Stimulated activated CD4-positive, alpha-beta T cell treated with anti-CD3 and anti-CD28 coated beads, Interleukin-2, amount 100 ng/mL, for 4 hours (primary cell): ENCODE measurements at places on chromosomes 2 and 18.

- DNase-seq: no peak
These were observed 2.4 kb downstream of the TSGA10 start for GRCh38 chr2:99152199-99152895.

DNA sequence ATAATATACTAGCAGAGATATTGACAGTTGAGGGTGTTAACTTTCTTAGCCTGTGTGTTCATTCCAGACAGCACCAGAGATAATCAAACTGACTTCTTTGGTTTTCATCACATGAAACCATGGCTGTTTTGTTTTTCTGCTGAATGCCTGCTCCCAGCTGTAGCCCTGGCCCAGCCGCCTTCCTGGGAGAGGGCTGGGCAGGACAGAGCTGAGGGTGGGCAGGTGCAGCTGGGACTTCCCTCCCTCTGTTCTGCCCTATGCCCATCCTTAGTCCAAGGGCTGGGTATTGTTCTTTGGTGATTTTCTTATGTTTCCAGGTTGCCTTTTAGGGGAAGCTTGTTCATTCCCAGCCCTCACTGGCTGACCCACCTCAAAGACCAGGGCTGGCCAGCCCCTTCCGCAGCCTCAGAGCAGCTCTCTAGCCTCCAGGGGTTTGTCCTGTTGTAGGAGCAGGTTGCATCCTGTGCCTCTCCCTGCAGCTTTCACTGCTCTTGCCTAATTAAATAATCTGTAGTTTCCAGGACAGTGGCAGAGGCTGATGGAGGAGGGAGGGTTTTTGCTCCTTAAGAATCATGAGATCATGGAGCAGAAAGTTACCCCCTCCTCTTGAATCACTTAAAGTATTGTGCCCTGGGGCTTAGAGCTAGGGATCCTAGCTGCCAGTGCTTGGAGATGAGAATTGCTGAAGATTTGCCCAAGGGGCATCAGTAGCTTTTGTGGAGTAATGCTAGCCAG, 61.4 kb downstream of the MTCL1 start:
- DNase-seq: no peak

GRCh38 chr2:18402-19271, 27.7 kb downstream of the FAM110C start:
- DNase-seq: no peak

DNA sequence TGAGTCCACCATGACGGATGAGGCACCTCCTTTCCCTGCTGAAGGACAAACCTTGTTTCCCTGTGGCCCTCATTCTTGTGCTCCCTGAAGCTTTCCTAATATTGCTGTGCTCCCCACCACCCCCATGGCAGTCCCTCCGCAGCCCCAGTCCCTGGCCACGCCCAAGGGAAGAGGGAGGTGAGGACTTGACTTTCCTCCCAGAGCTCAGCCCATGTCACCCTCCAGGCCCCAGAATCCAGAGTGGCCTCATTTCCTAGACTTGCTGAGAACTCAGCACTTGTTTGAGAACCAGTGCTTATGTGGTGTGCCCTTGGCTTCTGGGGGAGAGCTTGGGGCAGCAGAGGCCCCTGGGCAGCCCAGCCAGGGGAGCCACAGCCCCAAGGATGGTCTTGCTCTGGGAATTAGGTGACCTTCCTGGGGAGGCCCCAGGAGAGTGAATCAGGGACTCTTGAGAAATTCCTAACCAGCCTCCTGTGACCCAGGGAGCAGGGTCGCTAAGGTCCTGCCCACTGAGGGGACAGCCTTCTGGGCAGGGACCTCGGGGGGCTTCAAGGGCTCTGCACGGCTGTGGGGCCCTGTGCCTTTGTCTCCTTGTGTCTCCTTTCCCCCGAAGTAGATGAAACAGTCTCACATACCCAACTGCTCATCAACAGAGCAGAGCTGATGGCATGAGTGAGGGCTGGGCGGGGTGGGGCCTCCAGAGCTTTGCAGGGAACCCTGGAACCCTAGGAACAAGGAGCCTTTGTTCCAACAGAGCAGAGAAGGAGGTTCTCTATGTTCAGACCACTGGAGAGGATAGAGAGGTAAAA, 27.9 kb downstream of the PSD4 start:
- no peak for DNase-seq

- DNase-seq: no peak
These were observed 154.6 kb downstream of the LOXHD1 start for GRCh38 chr18:46502444-46502843.

DNA sequence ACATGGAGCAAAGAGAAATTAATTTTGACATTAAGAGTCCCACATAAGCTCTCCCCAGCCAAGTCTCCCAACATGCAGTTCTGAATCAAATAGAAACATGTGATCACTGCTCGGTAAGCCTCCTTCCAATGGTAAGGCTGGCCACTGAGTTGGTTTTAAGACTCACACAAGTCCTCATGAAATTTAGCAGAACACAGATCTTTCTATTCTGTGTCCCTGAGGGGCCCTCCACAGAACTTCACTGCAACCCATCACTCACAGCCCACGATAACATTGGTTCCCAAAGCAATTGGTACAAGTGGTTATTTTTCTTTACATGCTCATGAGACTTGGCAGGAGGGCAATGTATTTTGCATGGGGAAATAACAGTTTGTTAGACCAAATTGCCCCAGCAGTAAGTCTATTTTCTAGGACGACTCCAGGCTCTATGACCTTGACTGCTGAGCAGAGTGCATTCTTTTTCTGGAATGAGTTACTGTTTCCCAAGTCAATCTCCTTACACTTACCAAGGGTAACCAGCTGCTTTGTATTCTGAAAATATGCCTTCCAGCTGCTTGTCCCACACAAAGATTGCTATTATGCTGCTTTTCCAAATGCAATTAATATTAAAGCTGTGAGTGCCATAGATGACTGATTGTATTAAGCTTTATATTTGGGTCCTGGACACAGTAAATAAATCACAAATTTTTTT, 142.3 kb upstream of the TANK start:
- no peak for DNase-seq

GRCh38 chr18:10030816-10031541, 117.2 kb downstream of the VAPA start:
- DNase-seq: no peak

DNA sequence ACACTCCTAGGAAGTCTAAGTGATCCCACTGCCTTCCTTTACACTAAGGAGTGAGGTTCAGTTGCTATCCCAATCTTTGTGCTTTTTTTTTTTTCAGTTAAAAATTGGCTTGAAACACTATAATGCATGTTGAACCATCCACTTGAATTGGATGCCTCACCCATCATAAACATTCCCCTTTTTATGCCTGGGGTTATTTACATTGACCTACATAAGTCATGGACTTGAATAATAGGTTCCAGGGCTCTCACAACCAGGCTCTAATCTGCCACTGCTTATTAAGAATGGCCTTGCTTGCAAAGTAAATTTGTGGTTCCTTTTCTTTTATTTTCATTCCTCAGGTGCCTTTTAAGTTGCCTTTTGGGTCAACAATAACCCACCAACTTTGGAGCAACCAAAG, 236.1 kb upstream of the MEIS1 start:
- DNase-seq: no peak

- DNase-seq: no peak
These were observed 379.8 kb downstream of the TSN start for GRCh38 chr2:122135021-122135937.

DNA sequence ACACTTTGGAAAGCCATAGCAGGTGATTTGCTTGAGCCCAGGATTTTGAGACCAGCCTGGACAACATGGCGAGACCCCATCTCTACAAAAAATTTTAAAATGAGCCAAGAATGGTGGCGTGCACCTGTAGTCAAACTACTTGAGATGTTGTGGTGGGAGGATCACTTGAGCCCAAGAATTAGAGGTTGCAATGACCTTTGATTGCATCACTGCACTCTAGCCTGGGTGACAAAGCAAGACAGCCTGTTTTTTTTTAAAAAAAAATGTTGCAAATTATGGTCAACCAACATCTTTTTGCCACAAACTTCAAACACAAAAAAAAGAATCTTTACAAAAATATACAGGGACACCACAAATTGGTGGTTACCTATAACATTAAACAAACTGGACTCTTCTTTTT, 40.3 kb downstream of the MEX3C start:
- no peak for DNase-seq

- DNase-seq: no peak
These were observed 62.0 kb upstream of the CAB39 start for GRCh38 chr2:230650585-230651137.

DNA sequence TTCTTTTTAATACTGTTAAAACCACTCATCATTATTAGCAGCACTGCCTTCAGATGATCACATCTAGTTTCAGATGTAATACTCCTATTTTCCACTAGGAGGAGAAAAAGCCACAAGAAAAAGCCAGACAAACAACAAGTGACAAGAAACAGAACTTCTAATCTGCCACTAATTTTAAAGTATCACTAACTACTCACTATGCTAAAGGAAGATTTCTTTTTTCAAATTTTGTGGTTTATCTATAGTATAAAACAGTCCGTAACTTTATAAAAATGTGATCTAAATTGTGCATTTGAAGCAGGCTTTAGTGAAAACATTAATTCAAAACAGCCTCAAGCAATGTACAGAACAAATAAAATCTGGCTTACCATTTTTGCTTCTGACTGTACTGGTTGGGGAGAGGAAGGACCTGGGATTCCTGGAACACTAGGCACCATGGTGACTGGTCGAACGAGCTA, 56.8 kb downstream of the ATF2 start:
- no peak for DNase-seq
